Caco-2 (cell line): ENCODE measurements at places on chromosomes 16 and 17.

- peaks cover 18% of the 10 kb centered on the region; the same call in 1 of the 2 replicates for H3K4me1 ChIP-seq
- H3K4me3 ChIP-seq = no peak overlapping the region
- peaks cover 1% of the 10 kb centered on the region; the same call in 1 of the 2 replicates for H3K36me3 ChIP-seq
- peak overlapping the region; percentile 2 for H3K27ac ChIP-seq
- DNase-seq = peak; percentile 66
Measured at GRCh38 chr16:30112197-30113030, 923 bp downstream of the GDPD3 start.

- no peak overlapping the region for H3K4me3 ChIP-seq
- peak; percentile 50 for DNase-seq
- no peak overlapping the region for H3K27ac ChIP-seq
- H3K27me3 ChIP-seq = no peaks in the 10 kb centered on the region
Measured at GRCh38 chr16:70689035-70689969, 3.4 kb upstream of the MTSS2 start.

DNA sequence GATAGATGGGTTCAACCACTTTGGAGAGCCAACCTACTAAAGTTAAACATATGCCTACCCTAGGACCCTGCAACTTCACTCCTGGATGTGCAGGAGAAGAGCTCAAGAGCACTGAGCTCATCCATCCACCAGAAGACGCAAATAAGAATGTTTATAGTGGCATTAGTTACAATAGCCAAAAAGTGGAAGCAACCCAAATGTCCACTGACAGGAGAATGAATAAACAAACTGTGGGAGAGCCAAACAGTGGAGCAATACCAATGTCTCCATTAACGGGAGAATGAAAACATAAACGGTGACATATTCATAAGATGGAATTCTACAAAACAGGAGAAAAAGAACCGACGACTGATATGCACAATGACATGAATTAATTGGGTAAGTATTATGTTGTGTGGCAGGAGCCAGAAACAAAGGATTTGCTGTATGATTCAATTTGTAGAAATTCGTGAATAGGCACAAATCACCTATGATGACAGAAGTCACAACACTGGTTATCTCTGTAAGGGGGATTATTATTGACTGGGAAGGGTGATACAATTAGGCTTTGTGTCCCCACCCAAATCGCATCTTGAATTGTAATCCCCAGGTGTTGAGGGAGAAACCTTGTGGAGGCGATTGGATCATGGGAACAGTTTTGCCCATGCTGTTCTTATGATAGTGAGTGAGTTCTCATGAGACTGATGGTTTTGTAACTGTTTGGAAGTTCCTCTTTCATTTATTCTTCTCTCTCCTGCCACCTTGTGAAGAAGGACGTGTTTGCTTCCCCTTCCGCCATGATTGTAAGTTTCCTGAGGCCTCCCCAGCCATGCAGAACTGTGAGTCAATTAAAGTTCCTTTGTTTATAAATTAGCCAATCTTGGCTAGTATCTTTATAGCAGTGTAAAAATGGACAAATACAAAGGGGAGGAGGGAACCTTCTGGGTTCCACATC is 57.9 kb upstream of the PLCG2 start:
- H3K4me1 ChIP-seq = peaks cover 17% of the 10 kb centered on the region
- no peak for DNase-seq
- no peak overlapping the region for H3K27ac ChIP-seq
- no peaks in the 10 kb centered on the region for H3K36me3 ChIP-seq

- H3K27ac ChIP-seq = no peak overlapping the region
- DNase-seq = no peak
- H3K36me3 ChIP-seq = no peaks in the 10 kb centered on the region
- H3K4me3 ChIP-seq = peak overlapping the region; percentile 43
Measured at GRCh38 chr16:66844009-66844341, 239 bp upstream of the CA7 start.

GRCh38 chr17:77281122-77281903 is 140.5 kb downstream of the SEC14L1 start:
- H3K27ac ChIP-seq = peak overlapping the region; percentile 58
- peak; percentile 90 for DNase-seq
- H3K36me3 ChIP-seq = no peaks in the 10 kb centered on the region; the same call in 1 of the 2 replicates
- peak overlapping the region; percentile 98 for H3K4me3 ChIP-seq
- H3K27me3 ChIP-seq = no peaks in the 10 kb centered on the region

GRCh38 chr16:86243571-86244154 is 266.7 kb upstream of the FOXF1 start:
- no peak overlapping the region for H3K4me3 ChIP-seq
- no peaks in the 10 kb centered on the region for H3K4me1 ChIP-seq
- H3K36me3 ChIP-seq = no peaks in the 10 kb centered on the region
- H3K27me3 ChIP-seq = peaks cover 7% of the 10 kb centered on the region
